ENCODE measurements at places on chromosomes 5 and 9.

DNA sequence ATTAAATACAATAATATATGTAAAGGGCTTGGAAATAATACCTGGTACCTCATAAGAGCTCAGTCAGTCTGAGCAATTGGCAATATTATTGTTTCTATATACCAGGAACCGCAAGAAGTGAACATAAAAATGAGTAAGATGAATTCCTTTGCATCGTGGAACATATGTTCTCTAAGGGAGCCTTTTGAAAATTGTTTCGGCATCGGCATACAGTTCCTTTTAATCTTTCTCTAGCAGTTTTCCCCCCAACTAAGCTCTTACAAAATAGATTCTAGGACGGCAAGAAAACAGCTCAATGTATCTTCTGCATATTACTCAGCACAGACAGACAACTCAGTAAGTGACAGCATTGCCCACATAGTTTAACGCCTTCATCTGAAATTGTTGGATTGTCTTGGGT, 426.6 kb upstream of the WWC1 start:
- peak; percentile 35 for DNase-seq

DNA sequence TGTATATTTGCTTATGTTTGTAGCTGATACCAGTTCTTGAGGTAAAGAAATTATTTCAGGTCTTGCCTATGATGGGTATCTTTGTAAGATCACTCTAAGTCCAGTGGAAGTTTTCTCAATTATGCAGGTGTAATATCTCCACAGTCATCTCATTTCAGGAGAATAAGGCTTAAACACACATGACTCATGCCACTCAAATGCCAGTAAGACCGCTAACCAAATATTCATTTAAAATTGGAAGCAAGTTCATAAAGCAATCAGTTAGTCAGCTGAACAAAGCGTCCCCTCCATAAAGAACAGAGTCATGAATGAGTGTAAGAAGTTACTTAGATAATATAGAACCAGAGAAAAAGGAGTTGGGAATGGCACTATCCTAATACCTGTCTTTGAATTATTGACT, 248.7 kb downstream of the LURAP1L start:
- no peak for DNase-seq

DNA sequence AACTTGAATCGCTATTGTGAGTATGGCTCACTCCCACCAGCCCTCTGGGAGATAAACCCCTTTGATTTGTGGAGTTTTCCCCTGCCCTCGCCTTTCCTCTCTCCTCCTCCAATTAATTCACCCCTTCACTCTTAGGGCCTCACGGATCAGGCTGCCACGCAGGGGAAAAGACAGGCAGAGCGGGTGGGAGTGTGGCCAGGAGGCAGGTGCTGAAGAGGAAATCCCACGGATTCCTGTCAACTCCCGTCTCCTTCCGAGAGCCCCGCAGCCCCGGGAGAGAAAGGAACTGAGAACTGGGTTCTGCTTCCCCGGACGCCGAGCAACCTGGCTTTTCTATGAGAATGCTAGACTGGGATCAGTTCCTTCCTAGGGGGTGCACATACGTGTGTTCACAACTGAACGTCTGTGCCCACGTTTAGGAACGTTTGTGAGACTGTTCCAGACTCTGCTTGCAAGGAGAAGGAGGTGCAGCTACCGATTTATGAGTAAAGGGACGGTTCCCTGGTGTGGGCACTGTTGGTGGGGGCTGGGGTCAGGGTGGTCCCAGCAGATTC, 314.5 kb upstream of the TLE4 start:
- no peak for DNase-seq

GRCh38 chr9:123358181-123358905, 2.3 kb downstream of the CRB2 start:
- DNase-seq: no peak

- no peak for DNase-seq
Observed at GRCh38 chr5:56350011-56350596, 117.0 kb upstream of the ANKRD55 start.

- no peak for DNase-seq
Observed at GRCh38 chr9:29800821-29801220, 2227.5 kb upstream of the C9orf72 start.

DNA sequence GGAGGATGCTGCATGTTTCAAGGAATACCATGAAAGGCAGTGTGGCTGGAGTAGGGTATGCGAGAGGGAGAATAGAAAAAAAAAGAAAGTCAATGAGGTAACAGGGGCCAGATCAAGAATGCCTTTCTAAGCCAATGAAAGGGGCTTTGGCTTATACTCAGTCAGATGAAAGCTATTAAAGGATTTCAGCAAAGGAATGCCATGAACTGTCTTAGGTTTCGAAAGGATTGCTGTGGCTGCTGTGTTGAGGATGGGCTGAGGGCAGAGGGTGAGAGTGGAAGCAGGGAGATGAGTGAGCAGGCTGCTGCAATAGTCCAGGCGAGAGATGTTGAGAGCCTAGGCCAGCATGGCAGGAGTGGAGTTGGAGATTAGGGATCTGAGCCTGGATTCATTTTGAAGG, 135.4 kb upstream of the CKMT2 start:
- peak; percentile 27 for DNase-seq

- no peak for DNase-seq
Observed at GRCh38 chr5:14801792-14802191, 69.8 kb downstream of the ANKH start.

- no peak for DNase-seq
Observed at GRCh38 chr5:102749416-102750030, 5.6 kb upstream of the PAM start.

DNA sequence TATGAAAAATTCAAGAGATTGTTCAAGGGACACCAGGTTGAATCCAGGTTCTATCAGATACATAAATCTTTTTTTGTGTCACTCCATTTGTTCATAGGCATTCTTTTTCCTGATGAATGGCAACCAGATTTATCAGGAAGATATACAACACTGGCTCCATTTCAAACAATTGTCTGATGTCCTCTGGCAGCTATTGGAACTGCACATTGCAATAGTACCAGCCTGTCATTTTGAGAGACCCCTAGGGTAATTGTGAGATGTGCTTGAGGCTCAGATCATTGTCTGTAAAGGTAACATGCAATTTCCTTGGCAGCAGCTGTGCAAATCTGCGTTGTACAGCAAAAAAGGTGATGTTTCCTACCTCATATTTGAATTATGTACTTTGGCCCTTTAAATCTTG, 25.9 kb downstream of the KCTD16 start:
- DNase-seq: no peak

DNA sequence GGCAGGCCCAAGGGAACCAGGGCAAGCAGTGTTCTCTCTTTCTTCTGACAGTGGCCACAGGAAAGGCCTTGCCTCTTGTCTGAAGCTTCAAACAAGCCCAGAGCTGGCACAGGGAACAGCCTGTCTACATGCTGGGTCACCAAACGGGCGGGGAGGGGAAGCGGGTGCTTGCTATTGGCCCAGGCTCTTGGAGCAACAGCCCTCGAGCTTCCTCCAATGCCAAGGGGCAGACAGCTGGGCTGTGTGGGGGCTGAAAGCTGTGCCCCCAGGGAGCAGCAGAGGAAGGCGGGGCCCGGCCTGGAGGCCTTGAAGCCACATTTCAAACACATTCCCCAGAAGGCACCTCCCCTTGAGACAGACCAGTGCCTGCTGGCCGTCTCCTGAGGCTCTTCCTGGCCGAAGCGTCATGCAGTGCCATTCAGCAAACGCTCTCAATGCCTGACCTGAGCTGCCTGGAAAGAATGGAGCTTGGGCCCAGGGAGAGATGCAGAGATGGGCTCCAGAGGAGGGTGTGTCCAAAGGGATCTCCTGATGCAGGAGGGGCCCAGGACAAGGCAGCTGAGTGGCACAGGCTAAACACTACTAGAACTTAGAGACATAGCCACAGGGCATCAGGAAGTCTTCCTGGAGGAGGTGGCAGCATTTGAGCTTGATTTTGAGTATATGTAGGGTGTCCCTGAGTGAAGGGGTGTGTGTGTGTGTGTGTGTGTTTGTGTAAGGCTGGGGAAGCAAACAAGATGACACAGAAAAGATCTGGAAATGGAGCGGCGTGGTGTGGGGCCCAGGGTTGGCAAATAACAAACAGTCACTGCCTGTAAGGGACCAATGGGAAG, 2.5 kb downstream of the FIBCD1 start:
- peak; percentile 46 for DNase-seq
